ENCODE measurements at places on chromosomes 4 and X.

DNA sequence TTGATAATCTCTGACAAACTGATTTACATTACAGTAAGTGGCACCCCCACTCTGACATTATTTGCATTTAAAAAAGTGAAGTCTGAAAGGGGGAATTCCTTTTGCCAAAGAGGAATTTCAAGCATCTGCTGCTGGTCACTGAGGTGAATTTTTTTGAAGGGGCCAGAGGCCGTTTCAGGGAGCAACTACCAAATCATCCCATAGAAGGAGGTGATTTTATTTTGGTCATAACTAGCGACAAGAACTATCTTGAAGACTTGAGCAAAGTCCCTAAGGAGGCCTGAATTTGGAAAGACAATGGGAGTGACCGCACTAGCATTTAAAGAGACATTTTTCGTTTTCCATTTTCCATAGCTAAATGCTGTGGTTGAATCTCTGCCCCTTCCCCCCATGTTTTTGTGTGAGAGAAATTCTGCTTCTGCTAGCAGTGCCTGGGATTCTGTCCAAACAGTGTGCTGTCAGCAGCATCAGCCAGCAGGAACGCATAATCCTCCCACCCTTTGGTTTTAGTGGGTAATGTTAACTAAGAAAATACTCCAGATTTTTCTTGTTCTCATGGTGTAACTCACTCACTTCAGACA lies 110.1 kb upstream of the MED14 start:
- DNase-seq, result no peak

- no peak for DNase-seq
Observed at GRCh38 chrX:137562096-137562495, 3.8 kb upstream of the ZIC3 start.

- no peak for DNase-seq
Observed at GRCh38 chr4:16729336-16729735, 169.1 kb downstream of the LDB2 start.

GRCh38 chrX:24325231-24325630 lies 11.4 kb upstream of the SUPT20HL2 start:
- DNase-seq, result no peak

DNA sequence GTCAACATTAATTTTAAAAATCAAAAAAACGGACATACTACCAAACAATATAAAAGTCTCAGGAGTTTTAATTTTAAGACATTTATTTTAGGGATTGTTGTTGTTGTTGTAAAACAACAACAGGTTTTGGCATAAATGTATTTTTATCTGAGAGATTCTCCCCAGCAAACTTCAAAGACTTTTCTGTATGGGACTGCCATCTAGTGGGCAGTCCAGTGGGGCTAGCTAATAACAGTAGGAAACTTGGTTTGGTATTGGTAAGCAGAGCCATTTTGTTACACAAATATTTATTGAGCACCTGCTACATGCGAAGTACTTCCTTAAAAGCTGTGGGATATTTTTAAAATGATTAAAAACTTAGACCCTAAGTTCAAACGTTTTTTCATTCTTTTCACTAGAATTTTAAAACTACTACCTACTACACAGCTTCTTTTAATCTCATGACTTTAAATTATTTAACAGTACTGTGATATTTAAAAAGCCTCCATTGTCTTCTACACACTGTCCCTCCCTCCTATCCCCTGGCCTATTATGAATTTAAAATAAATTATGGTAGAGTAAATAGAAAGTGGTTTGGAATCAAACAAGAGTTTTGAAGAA lies 1028.4 kb upstream of the INTU start:
- no peak for DNase-seq

DNA sequence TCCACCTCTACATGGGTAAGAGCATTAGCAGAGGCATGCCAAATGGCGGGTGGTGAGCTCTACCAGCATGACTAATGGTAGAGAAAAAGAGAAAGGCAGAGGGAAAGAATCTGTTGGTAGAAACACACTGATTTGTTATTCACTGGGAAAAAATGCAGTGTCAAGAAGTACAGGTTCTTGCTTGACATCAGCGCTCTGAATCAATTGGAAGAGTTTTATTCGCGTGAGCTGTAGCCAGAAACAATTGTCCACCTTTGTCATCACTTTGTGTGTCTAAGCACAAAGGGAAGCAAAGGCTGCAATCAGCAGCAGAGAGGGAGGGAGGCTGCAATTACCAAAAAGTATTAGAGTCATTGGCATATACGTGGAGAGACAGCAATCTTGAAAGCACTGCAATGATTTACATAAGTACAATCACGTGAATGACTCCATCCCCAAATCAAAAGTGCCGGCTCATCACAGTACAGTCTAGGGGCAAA lies 67.7 kb upstream of the HS3ST1 start:
- DNase-seq, result no peak

- no peak for DNase-seq
Observed at GRCh38 chr4:95548738-95549245, at the start of gene UNC5C. TSS of gene UNC5C (minus strand) at chr4:95548973.

All from stimulated activated CD4-positive, alpha-beta T cell treated with anti-CD3 and anti-CD28 coated beads, TNF-alpha, amount 100 ng/mL, for 1 hour (primary cell).